ENCODE measurements at places on chromosomes 11 and 22.

DNA sequence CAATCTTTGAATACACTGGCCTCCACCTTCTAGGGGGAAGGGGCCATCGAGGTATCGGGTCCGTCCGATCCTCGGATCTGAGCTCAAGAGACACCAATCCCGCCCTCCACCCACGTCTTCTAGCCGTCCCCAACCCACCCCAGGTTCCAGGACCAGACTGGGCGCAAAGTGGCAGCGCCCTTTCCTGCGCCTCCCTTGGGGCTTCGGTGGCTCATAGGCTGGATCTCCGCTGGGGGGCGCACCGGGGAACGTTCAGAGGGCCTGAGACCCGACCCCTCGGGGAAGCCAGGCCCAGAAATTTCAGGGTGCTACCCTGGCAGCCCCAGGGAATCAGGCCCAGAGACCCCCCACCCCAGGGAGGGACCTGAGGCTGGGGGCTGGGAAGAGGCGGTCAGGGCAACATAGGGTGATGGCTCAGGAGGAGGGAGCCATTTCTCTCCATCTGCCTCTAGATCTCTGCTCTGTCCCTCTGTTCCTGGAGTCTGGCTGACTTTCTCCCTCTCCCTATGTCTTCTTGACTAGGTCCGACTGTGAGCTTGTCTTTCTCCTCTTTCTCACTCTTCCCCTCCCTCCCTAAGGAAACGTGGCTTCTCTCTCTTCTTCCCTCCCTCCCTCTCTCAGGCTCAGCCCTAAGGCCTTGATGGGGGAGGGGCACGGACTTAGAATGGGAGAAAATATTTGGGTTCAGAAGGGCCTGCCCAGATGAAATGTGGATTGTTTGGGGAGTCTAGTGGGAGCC, 1.1 kb downstream of the CREB3L1 start:
- H3K36me3 ChIP-seq: peaks cover 6% of the 10 kb centered on the region
- no peaks in the 10 kb centered on the region for H3K27me3 ChIP-seq
- peaks cover 33% of the 10 kb centered on the region for H3K4me1 ChIP-seq
- no peak for DNase-seq
- H3K4me3 ChIP-seq: peak overlapping the region; percentile 86
- peak overlapping the region; percentile 84 for H3K27ac ChIP-seq

DNA sequence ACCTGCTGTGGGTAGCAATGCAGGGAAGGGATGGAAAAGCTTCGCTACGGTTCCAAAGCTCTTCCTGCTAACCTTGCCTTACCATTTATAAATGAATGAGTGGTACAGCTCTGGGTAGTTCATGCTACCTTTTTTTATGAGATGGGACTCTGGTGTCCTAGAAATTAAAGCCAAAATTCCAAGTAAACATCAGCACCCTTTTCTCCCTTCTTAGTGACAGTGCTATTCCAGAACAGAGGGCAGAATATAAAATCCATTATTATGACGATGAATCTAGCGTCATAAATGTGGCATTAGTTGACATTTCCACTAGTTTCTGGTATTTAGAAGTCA, 447 bp upstream of the SVIP start:
- DNase-seq: no peak
- H3K4me3 ChIP-seq: peak overlapping the region; percentile 40
- H3K36me3 ChIP-seq: no peaks in the 10 kb centered on the region
- H3K27ac ChIP-seq: no peak overlapping the region
- H3K4me1 ChIP-seq: peaks cover 3% of the 10 kb centered on the region
- no peaks in the 10 kb centered on the region for H3K27me3 ChIP-seq

DNA sequence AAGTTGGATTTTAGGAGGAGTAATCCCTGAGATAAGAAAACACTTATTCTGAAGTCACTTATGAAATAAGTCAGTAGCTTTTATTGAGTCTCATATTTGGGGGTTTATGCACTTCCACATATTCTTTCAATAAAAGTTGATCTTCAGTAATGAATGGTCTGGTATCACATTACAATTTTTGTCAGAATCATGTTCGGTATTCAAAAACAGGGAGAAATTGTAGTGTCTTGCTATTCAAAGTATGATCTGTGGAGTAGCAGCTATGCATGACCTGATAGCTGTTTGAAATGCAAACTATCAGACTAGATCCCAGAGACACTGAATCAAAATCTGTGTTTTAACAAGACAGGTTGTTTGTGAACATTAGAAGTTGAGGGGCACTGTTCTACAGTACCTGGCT, 857.6 kb downstream of the METTL15 start:
- H3K4me3 ChIP-seq: no peak overlapping the region
- no peak overlapping the region for H3K27ac ChIP-seq
- no peak for DNase-seq
- no peaks in the 10 kb centered on the region for H3K36me3 ChIP-seq
- no peaks in the 10 kb centered on the region for H3K4me1 ChIP-seq
- no peaks in the 10 kb centered on the region for H3K27me3 ChIP-seq

- H3K4me3 ChIP-seq: no peak overlapping the region
- H3K27me3 ChIP-seq: no peaks in the 10 kb centered on the region
- H3K4me1 ChIP-seq: no peaks in the 10 kb centered on the region
- peak; percentile 60 for DNase-seq
Observed at GRCh38 chr22:31474743-31475142, 14.9 kb downstream of the EIF4ENIF1 start.

DNA sequence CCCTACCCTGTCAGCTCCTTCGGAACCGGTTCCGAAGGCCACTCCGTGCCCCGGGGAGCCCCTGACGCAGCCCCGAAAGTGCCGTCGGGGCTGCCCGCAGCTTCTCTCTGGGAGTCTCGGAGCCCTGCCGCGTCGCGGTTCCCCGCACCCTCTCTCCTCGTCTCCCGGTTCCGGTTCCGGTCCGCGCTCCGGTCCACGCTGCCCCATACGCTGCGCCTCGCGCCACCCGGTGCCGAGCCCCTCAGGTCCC, 618 bp downstream of the MTA2 start:
- peaks cover 22% of the 10 kb centered on the region for H3K36me3 ChIP-seq
- H3K4me1 ChIP-seq: peaks cover 26% of the 10 kb centered on the region
- no peak for DNase-seq
- H3K27me3 ChIP-seq: no peaks in the 10 kb centered on the region

DNA sequence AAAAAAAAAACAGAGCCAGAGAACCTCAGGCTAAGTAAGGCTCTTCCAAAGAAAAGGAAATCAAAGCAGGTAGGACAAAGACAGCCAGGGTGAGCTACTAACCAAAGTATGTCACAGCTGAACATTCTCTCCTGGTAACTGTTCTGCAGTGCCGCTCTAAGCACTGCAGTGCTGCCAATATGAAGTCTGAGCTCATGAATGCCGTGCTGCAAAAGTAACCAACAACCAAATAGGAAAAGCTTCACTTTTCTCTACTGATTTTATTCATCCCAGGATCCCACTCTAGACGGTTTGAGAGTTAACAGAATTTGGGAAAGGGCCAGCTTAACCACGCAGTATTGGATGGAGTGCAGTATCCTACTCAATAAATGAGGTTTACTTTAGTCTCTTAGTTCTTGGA, 3.5 kb downstream of the SIK3 start:
- peak; percentile 69 for DNase-seq
- H3K27ac ChIP-seq: no peak overlapping the region
- H3K36me3 ChIP-seq: no peaks in the 10 kb centered on the region
- no peak overlapping the region for H3K4me3 ChIP-seq

- no peaks in the 10 kb centered on the region for H3K27me3 ChIP-seq
- no peak overlapping the region for H3K27ac ChIP-seq
- no peak overlapping the region for H3K4me3 ChIP-seq
- no peaks in the 10 kb centered on the region for H3K4me1 ChIP-seq
- no peak for DNase-seq
Observed at GRCh38 chr22:32861330-32861729, 59.8 kb downstream of the TIMP3 start.

- no peaks in the 10 kb centered on the region for H3K36me3 ChIP-seq
- no peak overlapping the region for H3K27ac ChIP-seq
- no peak for DNase-seq
- H3K4me1 ChIP-seq: no peaks in the 10 kb centered on the region
- peaks cover 5% of the 10 kb centered on the region for H3K27me3 ChIP-seq
Observed at GRCh38 chr11:120067438-120068113, 70.3 kb downstream of the TRIM29 start.

- peak; percentile 68 for DNase-seq
- H3K27me3 ChIP-seq: no peaks in the 10 kb centered on the region
- peaks cover 36% of the 10 kb centered on the region for H3K4me1 ChIP-seq
- no peak overlapping the region for H3K4me3 ChIP-seq
- H3K27ac ChIP-seq: no peak overlapping the region
Observed at GRCh38 chr11:12792590-12792989, 118.4 kb downstream of the TEAD1 start.

DNA sequence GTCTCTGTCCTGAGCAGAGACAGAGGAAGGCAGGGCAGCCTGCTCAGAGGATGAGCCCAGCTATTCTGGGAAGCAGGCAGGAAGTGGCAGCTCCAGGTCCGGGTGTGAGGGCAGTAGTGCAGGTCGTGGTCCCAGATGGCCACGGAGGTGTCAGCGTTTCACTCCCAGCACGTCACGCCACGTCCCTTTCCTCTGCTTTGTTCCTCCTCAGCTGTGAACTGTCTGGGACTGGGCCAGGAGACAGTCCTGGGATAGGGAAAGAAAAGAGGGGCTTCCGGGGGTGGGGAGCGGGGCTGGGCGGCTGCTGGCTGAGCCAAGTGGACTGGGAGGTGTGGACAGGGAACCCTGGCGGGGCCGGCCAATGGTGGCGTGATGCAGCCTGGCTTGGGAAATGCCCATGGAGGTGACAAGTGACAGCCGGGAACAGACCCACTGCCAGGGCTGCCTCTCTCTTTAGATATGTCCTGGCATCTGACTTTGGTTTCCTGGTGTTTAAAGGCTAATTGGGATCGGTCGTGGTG, 64.7 kb downstream of the KCNQ1 start:
- H3K4me1 ChIP-seq: no peaks in the 10 kb centered on the region
- H3K36me3 ChIP-seq: no peaks in the 10 kb centered on the region
- peaks cover 10% of the 10 kb centered on the region for H3K27me3 ChIP-seq

DNA sequence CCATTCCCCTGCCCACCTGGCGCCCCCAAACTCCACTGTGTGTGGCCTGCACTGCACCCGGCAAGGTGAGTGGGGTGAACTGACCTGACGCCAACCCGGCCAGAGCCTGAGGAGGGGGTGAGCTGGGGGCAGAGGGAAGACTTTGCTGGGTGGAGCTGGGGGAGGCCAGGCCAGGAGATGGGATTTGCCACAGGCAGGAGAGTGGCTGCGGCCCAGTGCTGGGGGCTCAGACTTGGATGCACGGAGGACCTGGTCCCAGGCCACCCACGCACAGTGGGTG, 17.8 kb upstream of the FLRT1 start:
- H3K4me1 ChIP-seq: no peaks in the 10 kb centered on the region
- DNase-seq: no peak
- H3K27ac ChIP-seq: no peak overlapping the region
- no peaks in the 10 kb centered on the region for H3K36me3 ChIP-seq

DNA sequence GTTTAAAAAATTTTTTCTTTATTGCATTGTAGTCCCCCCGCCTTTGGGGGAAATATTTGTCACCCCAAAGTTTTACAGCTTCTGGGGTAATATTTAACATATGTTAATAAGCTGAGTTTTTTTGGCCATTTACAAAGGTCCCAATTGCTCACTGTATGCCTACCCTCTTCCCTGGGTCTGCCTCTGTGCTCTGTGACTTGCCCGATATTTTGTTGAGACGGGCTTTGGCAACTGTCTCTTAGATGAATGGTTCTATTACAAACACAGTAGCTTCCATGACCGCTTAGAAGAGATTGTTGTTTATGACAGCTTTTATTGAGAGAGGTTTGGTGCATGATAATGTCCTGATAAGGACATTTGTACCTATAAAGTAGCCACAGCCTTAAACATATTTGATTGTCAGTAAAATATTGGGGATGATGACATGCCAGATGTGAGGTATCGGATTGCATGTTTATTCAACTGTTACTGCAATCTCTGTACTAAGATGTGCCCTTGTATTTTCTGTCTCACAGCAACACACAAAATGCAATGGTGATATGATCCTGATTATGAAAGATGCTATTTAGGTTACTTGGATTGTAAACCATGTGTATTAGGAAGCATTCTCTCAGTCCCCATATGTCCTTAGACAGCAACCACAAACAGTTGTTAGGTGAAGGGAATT, 103.1 kb downstream of the TEAD1 start:
- DNase-seq: peak; percentile 51
- H3K36me3 ChIP-seq: no peaks in the 10 kb centered on the region
- no peak overlapping the region for H3K4me3 ChIP-seq

- H3K4me1 ChIP-seq: peaks cover 21% of the 10 kb centered on the region
- no peak overlapping the region for H3K4me3 ChIP-seq
- peak overlapping the region; percentile 83 for H3K27ac ChIP-seq
- no peaks in the 10 kb centered on the region for H3K36me3 ChIP-seq
Observed at GRCh38 chr11:111925953-111926352, 7.2 kb downstream of the C11orf52 start.

- H3K36me3 ChIP-seq: no peaks in the 10 kb centered on the region
- no peaks in the 10 kb centered on the region for H3K4me1 ChIP-seq
- peaks cover 14% of the 10 kb centered on the region for H3K27me3 ChIP-seq
- no peak overlapping the region for H3K27ac ChIP-seq
Observed at GRCh38 chr11:117932947-117933346, 3.7 kb upstream of the TMPRSS13 start.

DNA sequence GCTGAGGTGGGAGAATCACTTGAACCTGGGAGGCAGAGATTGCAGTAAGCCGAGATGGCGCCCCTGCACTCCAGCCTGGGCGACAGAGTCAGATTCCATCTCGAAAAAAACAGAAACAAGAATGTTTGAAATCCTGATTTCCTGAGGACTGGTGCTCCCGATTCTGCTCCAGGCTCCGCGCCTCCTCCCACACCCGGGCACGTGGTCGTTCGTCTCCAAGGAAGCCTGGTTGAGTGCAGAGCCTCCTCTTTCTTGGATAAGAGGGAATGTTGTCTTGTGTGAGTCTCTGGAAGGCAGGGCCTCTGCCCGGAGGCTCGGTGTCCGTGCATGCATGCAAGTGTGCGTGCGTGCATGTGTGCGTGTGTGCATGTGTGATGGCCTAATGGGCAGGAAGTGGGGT, 30.1 kb downstream of the BRSK2 start:
- H3K27ac ChIP-seq: no peak overlapping the region
- H3K36me3 ChIP-seq: no peaks in the 10 kb centered on the region
- H3K4me1 ChIP-seq: no peaks in the 10 kb centered on the region
- no peaks in the 10 kb centered on the region for H3K27me3 ChIP-seq
- H3K4me3 ChIP-seq: no peak overlapping the region

DNA sequence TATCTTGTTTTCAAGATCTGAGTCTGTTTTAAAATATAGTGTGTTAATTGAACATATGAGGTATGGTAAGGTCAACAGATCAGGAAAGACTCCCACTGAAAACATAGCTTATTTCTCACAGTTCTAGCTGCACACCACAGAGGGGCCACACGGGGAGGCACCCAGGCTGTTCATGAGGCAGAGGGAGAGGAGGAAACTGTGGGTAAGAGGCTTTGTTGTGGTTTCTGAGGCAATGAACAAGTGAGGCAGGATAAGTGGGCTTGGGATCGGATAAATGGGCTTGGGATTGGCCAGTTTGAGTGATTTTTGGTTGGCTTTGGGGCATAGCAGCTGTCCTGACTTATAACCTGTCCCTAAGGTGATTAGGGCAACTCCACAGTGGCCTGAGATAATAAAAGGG, 242.1 kb downstream of the LUZP2 start:
- DNase-seq: no peak
- no peaks in the 10 kb centered on the region for H3K4me1 ChIP-seq
- no peaks in the 10 kb centered on the region for H3K36me3 ChIP-seq
- no peak overlapping the region for H3K27ac ChIP-seq
- H3K4me3 ChIP-seq: no peak overlapping the region

- DNase-seq: no peak
- no peak overlapping the region for H3K4me3 ChIP-seq
- no peaks in the 10 kb centered on the region for H3K4me1 ChIP-seq
- no peaks in the 10 kb centered on the region for H3K27me3 ChIP-seq
Observed at GRCh38 chr11:78615724-78616123, 41.1 kb upstream of the NARS2 start.
